ENCODE measurements at places on chromosomes 3 and 15.

GRCh38 chr3:90011131-90011530, 903.7 kb downstream of the EPHA3 start:
- DNase-seq = no peak

DNA sequence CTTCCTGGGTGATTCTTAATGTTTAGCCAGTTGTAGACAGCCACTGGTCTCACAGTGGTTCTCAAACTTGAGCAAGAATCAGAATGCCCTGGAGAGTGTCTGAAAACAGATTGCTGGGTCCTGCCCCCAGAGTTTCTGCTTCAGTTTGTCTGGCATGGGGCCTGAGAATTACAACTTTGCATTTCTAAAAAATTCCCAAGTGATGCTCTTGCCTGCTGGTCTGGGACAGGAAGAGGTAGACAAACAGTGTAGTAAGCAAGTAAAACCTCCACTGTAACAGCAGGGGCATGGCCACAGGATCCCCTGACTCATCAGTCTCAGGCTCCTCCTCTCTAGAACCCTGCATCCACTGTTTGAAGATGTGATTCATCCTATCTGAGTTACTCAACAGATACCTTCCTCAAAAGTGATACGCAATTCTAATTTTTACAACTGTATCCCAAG, 36.5 kb downstream of the DZIP1L start:
- no peak for DNase-seq

DNA sequence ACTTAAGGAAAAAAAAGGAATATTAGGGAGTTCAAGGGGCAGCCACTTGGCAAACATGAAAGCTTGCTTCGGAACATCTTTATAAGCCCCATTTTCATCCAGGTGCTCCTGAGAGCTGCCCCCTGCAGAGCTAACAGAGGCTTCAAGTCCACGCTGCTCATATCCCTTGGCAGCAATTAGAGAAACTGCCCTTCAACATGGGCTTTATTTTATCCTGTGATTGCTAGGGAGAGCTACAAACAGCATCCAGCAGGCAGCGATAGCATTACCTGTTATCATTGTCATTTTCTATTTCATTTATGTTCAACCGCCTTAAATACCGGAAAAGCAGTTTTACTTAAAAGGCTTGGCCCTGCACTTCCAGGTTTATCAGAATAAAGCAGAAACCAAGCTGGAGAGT, 68.4 kb upstream of the MCTP2 start:
- DNase-seq = no peak

- no peak for DNase-seq
Measured at GRCh38 chr15:35657679-35658311, 111.8 kb upstream of the DPH6 start.

- DNase-seq = no peak
Measured at GRCh38 chr3:48952510-48953118, 34.0 kb downstream of the ARIH2 start.

DNA sequence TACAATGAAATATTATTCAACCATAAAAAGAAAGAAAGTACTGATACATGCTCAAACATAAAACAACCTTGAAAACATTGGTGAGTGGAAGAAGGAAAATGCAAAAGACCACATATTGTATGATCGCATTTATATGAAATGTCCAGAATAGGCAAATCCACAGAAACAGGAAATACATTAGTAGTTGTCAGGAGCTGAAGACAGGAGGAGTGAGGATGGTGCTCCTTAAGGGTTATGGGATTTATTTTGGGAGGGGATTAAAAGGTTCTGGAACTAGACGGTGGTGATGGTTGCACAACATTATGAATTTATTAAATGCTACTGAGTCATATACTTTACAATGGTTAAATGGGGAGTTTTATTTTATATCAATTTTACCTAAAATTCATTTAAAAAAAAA, 12.1 kb upstream of the MAGI1 start:
- no peak for DNase-seq

DNA sequence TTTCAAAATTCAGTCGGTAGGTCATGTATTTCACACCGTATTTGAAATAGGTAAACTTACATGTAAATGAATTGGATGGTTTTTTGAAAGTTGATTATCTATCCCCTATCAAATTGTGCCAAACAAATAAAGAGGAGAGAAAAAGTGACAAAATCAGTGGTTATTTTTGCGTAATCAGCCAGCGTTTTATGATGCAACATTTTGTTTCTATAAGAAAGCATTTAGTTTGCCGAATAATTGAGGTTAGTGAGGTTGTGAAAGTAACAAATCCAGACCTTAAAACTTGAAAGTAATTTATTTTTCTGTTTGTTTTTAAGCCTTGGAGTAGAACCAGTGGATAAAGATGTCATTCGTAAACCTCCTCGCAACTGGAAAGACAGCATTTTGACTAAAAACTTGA, 29.3 kb downstream of the ASTE1 start:
- DNase-seq = no peak

DNA sequence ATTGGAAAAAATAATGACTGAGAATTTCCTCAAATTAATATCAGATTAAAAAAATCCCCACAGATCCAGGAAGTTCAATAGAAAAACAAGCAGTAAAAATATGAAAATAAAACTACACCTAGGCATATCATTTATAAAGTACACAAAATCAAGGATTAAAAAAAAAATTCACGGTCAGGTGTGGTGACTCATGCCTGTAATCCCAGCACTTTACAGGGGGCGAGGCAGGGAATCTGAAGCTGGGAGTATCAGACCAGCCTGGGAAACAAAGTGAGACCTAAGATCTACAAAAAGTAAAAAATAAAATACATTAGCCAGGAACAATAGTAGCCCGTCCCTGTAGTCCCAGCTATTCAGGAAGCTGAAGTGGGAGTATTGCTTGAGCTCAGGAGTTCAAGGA, 778.3 kb upstream of the ALCAM start:
- DNase-seq = no peak

- DNase-seq = no peak
Measured at GRCh38 chr3:46902188-46902631, 24.7 kb downstream of the PTH1R start.

DNA sequence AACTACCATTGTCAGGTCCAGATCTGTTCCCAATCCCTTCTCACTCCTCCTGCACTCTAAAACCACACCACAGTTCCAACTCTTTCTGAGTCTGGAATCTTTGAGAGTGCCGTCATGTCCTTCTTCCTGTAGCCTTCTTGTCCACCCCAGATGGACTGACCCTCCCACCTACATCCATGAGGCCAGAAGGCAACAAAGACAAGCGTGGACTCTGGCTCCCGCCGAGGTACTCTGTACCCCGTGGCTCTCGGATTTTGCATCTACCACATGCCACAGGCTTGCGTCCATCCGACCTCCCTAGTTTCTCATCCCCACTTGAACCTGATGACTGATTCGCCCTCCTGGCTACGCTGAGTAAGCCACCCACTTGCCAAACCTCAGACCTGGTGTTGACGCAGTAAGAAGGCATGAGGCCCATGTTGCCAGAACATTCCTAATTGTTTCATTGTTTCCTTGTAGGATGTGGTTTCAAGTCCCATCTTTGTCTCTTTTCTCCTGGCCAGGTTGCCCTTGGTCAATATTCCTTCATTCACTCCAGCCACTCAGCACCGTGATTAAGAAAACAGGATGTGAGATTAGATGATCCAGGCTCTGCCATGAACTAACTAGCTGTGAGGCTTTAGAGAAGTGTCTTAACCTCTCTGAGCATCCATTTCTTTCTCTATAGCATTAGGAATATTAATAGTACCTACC, 1.1 kb upstream of the ZBTB38 start:
- no peak for DNase-seq

DNA sequence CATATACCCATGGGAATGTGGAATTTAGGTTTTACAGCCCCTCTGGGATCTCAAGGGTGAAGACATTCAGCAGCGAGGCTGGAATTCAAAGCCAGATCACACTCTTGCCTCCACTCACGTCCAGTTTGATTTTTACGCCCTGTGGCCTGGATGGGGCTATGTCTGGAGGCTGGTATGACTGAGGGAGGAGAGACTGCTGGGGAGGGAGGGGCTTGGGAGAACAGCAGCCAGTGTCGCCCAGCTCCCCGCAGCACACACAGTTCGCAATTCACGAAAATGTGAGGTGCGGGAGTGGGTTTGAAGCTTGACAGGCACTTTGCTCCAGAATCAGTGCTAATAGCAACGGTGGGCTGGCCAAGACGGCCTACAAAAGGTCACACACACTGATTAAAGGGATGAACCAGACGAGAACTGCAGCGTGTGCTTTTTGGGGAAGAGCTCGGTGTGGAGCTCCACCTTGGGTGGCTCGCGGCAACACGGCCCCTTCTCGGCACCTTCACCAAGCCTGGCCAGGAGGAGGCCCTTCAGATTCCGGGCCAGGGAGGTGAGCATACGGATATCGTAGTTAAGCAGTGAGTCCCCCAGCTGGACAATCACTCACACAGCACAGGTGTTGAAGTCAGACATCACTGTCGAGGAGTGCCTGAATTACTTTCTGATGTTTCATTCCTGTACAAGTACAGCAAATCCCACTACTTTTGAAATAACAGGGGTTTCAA, 16.4 kb downstream of the EHD4 start:
- DNase-seq = no peak

- DNase-seq = no peak
Measured at GRCh38 chr3:113261626-113262303, 50.4 kb downstream of the BOC start.

- DNase-seq = no peak
Measured at GRCh38 chr3:196971094-196971698, 2.6 kb upstream of the PIGZ start.

GRCh38 chr3:12577379-12577778, 20.5 kb downstream of the MKRN2 start:
- DNase-seq = no peak

DNA sequence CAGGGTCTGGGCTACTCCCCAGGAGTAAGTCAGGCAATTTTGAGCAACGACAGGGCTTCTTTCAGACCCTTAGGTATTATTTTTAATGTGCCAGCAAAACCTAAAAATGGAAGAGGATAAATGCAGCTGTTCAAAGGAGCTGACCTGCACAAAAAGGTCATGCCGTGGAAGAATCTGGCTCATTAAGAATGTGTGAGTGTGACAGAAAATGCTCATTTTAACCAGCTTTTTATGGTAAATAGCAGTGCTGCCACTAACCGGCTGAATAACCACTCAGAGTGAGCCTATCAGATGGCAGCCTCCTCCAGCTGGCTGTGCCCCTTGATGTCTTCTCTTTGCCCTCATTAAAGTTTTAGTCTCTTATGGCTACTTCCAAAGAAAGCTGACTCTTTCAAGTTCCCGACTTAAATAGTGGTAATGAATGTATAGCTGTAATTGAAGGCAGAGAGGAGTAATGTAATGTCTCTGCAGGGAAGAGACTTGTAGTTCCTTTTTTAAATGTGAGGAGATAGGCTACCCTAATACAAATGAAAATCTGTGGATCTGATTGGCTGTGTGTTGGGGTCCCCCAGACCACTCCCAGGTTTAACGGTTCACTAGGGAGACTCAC, 9.5 kb upstream of the FSTL1 start:
- DNase-seq = no peak

GRCh38 chr3:57048052-57048671, 12.3 kb upstream of the SPATA12 start:
- no peak for DNase-seq

GRCh38 chr15:71066983-71067382, 48.3 kb upstream of the THSD4 start:
- DNase-seq = no peak

GRCh38 chr3:188170461-188171459, 16.8 kb downstream of the LPP start:
- DNase-seq = no peak

DNA sequence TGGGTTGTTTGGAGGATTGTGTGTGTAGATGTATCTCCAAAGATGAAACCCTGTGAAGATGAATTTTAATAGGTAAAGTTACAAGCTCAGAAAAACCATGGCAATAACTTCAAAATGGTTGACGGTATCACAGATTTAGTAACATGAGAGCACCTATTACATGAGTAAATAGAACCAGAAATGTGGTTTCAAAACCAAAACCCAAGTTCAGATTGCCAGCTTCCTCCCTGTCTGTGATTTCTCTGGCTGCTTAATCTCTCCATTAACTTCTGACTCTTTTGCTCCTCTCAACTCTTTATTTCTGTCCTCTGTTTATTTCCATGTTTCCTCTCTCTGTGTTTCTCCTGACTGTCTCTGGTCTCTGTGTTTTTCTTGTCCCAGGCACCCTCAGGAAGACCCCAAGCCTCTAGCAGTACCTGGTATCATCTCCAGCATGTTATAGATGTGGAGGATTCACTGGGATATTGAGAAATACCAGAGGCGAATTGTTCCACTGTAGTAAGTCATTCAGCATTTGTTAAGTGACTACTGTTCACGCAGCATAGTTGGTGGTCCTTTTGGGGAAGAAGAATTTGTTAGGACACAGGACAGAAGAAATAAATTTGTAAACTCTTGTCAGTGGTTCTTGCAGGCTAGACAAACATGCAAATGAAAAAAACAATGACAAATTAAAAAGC, 138.8 kb downstream of the BBX start:
- no peak for DNase-seq

GRCh38 chr3:168865022-168865551, 769.4 kb upstream of the GOLIM4 start:
- no peak for DNase-seq

DNA sequence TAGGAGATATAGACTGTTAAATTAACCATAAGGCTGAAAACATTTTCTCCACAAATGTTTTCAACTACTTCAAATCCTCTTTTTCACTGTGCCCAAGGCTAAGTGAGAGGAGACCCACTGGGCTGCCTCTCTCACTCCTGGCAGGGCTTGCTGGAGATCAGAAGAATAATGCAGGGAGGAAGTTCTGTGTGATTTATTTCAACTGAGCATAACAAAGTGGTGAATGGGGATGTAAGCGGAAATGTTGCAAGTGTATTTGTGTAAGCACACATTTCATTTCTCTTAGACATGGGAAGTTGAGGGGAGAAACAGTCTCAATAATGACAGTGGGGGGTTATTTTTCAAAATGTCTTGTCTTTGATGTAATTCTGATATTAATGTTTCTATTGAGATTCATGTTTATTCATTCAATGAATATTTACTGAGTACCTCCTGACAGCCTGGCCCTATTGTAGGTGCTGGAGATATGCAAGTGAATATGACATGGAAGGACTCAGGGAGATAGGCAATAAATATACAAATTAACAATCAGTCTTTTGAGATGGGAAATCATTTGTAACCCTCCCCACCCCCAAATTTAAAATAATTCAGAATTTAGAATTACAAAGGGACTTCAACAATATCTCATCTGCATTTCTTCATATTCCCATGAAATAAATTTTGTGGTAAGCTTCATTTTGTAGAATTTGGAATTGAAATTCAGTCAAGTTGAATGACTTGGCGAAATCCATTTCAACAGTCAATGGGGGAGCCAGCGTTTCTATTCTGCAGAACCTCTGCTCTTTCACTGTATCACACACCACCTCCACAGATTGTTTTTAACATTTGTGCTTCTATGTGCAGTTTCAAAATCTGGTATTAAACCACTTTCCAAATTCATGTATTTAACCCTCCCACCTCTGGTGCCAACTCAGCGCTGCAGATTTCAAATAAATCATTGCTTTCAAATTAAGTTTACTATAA, 247.2 kb downstream of the SLC9A9 start:
- no peak for DNase-seq

DNA sequence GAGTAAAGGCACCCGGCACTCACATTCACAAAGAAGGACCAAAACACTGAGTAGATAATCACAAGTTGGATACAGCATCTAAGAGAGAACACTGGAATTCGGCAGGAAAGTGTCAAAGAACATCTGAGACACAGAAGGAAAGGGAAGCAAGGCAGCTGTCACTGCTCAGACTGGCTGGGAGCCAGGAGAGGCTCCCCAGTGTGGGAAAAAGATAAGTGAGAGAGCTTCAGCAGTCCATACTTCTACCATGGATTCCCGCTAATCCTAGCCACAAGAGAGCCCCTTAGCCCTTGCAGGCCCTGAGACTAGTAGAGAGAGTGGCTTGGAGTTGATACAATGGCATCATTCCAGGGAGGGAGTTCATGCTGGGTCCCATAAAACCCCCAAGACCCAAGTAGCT, 36.7 kb upstream of the CP start:
- no peak for DNase-seq

- no peak for DNase-seq
Measured at GRCh38 chr3:184332370-184333090, 4.9 kb upstream of the FAM131A start.
